Mesenteric fat pad (tissue), 1 donor: ENCODE measurements at places on chromosomes 11 and 22. TPM values are rescaled to one million over a fixed set of nuclear protein-coding genes. Genes with fewer than 3 reads are reported as not detected.

DNA sequence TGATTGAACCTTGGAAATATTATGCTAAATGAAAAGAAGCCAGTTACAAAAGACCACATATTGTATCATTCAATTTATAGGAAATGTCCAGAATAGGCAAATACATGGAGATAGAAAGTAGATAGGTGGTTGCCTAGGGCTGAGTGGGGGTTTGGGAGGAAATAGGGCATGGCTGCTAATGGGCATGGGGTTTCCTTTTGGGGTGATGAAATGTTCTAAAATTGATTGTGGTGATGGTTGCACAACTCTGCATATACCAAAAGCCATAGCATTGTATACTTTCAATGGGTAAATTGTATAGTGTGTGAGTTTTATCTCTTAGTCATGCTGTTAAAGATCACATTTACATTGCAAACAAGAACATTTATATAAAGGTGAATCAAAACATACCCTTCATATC, 48.7 kb downstream of the LDLRAD3 start:
- no peak for DNase-seq

Gene SYCE3
- not detected for total RNA-seq

DNA sequence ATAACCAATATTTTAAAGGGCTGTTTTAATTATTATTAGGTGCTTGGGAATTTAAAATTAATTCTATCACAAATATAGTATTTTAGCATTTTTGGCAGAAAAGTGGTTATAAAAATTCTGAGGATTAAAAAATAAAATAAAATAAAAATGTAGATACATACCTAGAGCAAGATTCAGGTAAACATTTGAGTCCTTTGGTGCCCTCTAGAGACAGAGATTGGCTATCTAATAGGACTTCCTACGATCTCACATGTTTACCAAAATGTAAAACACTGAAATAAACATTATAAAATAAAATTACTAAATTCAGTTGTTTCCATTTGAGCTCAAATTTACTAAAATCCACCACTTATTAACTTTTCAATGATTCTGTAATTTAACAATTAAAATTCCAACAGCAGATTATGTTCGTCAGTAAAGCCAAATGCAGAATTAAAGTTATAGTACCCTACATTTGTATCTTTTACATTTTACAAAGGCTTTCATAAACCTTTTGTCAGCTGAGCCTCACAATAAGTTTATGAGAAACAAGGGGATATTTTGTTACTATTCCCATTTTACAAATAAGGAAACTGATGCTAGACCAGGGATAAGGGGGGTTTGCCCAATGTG, 27.7 kb downstream of the SLC36A4 start:
- DNase-seq = no peak

DNA sequence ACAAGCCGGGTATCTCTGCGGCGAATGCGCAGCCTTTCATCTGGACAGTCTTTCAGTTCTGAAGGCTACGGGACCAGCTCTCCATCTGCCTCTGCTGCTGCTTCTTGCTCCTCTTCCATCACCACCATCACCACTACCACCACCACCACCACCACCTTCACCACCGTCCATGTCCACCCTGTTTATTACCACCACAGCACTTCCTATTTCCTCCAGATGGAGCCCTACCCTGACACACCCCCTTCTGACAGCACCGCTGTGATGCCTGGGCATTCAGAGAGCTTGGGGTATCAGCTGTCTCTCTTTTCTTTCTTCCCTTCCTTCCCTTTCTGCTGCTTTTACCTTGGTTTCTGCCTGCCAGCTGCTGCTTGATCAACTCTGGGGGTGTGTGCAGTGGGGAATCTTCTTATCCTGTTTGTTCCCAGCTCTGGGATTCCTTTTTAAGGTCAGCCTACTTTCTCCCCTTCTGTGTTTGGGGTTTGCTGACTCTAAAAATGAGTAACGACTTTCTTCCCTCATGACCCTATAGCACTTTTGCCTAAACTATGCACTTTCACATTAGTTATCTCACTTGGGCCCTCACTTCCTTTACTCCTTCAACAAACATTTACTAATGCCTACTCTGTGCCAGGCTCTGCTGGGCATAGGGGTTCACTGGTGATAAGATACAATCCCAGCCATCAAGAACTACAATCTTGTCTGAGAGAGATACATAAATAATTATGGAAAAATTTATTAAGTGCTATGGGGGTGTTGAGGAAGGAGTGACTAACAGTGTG, 7.8 kb upstream of the RRM1 start:
- no peak for DNase-seq

- DNase-seq = peak; percentile 65
These were observed 69.3 kb downstream of the LRRC32 start for GRCh38 chr11:76601272-76601671.

DNA sequence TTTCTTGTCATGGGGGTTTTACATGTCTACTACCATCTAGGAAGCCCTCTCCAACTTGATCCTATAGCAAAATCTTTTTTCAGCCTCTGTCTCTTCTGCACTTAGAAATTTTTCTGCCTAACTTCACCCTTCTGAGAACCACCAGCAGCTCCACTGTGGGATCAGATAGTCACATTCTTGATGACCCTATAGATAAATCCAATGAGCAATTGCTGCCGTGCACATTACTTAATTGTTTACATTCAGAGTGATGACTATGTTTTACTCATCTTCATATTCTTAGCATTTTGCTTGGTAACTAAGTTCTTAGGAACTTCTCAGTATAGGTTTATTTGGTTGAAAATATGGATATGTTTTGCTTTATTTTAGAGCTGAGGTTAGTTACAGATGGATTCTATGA, 12.4 kb upstream of the ETS1 start:
- no peak for DNase-seq

Gene CCDC81
- 0.64 TPM for total RNA-seq

DNA sequence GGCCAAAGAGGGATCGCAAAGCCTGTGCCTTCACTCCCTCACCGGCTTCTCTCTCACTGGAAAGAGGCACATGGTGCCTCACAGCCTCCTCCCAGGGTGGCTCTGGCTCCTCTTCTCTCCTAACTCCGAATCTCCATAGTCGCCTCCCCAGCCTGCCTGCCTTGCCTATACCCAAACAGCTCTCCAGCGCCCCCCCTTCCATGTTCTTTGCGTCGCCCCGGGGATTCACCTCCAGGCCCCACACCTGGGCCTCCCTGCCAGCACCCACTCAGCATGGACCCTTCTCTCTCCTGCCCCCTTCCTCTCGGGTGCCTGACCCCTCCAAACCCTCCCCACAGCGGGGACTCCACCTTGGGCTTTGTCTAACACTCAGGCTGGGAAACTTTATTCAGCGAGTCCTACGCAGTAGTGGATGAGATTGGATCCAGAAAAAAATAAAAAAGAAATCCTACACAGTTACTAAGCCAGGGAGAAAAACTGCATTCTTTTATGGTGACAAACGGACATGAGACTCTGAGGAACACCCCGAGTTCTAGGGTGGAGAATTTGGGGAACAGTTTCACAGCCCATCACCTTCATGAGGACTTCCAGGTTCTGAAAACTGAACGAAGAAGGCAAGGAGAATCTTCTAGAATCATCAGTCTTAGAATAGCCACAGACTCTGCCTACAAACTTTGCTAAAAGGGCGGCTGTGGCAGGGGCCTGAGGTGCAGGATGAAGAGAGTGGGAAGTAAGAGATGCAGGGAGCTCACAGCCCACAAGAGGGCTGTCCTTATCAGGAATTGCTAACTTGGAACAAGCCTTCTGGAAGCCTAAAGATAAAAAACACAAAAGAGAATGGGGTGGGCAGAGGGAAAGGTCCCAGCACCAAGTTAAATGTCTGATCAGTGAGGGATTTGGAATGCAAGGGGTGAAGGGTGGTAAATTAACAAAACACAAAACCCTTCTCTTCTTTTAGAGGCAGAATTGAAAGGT, 5.3 kb downstream of the PPM1F start:
- no peak for DNase-seq

- DNase-seq = no peak
These were observed 134.0 kb downstream of the NTM start for GRCh38 chr11:131504199-131504949.

DNA sequence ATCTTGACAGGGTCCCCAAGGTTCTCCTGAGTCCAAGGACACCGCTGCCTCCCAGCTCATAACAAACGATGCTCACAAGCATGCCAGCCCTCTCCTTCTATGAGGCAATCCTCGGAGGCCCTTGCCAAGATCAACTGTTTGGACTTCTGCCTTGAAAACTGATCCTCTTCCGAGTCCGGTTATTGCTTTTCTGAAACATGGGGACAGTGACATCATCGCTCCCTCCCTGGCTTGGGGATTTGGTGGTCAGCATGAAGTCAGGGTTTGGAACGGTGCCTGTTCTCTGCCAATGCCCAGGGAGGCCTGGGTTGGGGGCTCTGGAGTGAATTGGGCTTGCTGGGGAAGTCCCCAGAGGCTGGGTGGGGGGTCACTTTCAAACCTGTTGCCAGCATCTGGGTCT, 149.3 kb downstream of the FBXO7 start:
- no peak for DNase-seq

- no peak for DNase-seq
These were observed 20.9 kb upstream of the KIAA0930 start for GRCh38 chr22:45261407-45262088.

Gene GLB1L2
- 0.29 TPM for total RNA-seq

- no peak for DNase-seq
These were observed 599.2 kb upstream of the LUZP2 start for GRCh38 chr11:23897453-23898286.

DNA sequence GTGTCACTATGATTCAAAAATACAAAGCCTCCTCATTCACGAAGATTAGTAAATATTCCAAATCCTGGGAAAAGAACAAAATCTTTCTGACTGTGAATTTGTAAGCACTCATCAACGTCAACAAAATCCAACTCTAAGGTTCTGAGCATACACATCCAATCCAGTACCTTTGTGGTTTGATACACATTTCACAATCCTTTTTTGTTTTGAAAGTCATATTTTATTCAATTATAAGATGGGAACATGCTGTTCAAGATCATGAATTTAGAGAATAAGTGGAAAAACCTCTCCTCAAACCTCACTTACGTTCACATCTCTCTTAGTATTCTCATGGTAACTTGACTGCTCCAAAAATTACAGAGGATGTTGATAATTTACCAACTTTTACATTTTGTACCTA, 9.6 kb upstream of the MMP3 start:
- no peak for DNase-seq
